ENCODE measurements at places on chromosomes 12 and 14.

GRCh38 chr12:57012600-57013465, 3.5 kb downstream of the TAC3 start:
- DNase-seq = no peak

GRCh38 chr12:131365821-131366260, 345.0 kb upstream of the SFSWAP start:
- DNase-seq = no peak

DNA sequence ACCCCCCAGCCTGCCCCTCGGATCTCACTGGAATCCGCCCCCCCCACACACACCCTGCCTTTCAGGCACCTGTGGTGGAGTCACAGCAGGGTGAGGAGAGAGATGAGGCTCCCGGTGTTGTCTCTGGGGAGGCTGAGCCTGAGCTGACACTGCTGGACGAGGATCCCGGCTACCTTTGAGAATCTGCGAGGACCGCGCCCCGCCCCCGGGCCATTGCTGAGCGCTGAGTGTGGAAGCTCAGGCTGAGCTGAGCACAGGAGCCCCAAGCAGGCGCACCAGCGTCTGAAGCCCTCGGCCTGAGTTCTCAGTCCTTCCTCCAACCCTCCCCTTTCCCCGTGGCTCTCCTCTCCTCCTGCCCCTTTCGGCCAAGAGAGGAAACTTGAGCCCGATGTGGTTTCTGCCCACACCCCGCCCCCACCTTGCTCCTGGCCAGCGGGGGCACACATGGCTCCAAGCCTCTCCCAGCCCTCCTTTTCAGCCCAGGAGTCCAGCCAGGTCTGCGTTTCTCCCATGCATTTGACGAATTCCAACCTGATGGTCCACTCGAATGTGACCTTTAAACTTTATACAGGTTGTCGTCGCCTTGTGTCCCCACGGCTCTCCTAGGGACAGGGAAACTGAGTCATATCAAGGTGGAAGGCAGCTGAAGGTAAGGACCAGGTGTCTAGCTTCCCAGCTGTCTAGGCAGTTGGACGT, at the start of gene NFE2:
NFE2 (minus strand) TSS at position 284 of the 696 bp plus-strand sequence. CDS start 5,767 bp downstream, outside the sequence.
- no peak for DNase-seq

GRCh38 chr12:76571256-76571655, 11.7 kb upstream of the OSBPL8 start:
- DNase-seq = no peak

- DNase-seq = no peak
Measured at GRCh38 chr12:78040111-78040510, 209.4 kb downstream of the NAV3 start.

DNA sequence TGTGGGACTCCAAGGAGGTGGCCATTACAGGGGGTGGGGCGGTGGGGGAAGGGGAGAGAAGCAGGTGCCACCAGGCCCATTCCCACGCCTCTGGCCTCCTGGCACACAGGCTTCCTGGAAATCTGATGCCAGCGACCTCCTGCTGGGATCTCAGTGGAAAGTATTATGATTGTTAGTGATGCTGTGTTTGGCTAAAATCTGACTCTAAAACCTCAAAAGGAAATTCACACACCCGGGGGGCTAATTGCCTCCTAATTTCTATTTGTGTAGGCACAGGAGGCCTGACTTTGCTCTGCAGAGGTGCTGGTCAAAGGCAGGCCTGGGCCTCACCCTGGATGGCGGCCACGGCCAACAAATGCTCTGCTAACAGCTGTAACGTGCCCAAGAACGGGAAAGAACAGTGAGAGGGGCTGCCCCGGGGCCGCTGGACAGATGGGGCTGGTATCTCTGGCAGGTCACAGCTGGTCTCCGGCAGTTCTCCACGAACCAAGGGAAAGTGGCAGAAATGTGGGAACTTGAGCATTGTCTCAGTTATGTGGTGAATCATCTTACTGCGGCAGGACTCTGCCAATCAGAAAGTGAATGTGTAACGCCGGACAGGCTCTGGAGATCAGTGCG, 14.3 kb downstream of the FAM181A start:
- no peak for DNase-seq

GRCh38 chr12:132886529-132887477, 602 bp downstream of the CHFR start:
- no peak for DNase-seq

DNA sequence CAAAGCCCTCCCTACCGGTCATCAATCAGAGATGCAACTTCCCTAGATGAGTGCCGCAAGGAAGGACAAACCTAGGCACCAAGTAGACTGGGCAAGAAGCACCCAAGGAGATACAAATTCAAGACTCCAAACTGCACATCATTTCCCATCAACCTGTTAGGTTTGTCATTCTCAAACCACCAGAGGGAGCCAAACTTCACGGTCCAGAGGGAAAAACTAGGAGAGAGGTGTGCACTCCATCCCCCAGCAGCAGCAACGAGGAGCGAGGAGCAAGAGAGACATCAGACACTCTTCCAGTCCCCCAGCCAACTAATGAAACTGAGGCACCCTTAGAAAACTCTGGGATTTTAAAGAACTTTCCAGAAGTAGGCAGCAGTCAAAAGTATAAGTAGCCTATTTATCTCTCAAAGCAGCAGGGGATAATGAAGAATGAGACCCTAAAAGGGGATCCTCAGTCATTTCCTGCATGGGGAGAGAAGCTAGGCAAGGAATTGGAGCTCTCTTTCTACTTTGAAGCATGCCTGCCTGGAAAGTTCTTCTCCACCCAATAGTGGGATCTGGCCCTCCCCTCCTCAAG, 37.0 kb upstream of the NT5DC3 start:
- peak; percentile 43 for DNase-seq

GRCh38 chr12:16474801-16475200, 127.4 kb downstream of the MGST1 start:
- no peak for DNase-seq

- DNase-seq = no peak
Measured at GRCh38 chr14:21317398-21317797, 37.5 kb downstream of the RPGRIP1 start.

DNA sequence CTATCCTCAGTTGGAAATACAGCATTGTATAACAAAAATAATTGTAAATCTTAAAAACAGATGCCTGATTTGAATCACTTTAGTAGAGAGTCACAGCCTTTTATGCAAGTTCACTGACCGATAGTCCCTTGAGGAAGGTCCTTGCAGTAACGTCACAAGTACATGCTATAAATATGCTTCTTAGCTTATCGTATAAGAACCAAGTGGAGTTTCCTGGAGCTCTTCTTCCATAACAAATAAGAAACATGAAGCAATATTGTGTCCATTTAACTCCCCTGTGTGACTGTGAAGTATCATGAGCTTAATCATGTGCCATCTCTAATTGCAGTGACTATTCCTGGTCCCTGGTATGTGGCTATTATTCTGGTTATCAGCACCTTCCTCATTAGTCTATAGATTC, 107.9 kb downstream of the SLC38A4 start:
- no peak for DNase-seq

DNA sequence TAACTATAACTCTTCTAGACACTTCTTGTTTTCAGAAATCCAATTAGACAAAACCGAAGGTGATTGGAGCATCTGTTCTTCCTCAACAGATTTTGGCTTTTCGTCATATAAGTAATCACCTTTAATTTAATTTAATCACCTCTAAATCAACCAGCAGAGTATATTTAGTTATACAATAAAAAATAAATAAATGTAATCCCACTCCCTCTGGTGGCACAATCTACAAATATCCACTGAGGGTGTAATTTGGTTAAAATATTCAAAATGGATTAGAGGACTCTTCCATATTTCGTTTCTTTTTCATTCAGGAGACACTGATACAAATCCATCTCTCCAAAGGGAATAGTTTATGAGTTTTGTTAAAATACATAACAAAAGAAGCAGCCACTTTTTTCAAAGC, 18.3 kb upstream of the SLC35F4 start:
- no peak for DNase-seq

DNA sequence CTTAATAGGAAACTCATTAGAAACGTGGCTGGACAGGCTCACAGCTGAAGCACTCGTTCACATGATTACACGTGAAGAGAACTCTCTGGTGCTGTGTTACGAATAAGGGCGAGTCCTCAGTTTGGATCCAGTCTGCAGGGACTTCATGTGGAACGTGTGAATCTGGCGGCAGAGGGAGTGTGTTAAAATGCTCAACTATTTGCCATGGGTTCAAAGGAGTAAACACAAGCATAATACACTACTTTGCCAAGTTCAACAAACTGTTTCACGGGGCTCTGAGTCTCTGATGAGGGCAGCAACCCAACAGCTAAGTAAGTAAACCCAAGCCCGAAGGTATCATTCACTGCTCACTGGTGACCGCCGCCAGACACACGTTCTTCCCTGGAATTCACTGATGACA, 42.4 kb downstream of the NUAK1 start:
- DNase-seq = no peak

DNA sequence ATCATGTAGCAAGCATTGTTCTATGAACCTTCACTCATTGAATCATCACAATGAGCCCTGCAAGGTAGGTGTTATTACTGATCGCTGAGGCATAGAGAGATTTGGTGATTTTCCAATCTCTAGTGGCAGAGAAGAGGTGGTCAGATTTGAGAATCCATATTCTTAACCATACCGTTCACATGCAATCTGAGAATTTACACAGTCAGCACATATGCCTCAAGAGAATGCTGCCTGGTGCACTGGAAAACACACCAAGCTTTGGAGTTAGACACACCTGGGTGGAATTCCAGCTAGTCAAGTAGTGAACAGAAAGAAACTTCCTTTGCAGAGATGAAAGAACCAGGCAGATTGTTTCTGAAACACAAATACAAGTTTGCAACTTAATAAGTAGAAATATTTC, 94.1 kb downstream of the LGR5 start:
- no peak for DNase-seq

DNA sequence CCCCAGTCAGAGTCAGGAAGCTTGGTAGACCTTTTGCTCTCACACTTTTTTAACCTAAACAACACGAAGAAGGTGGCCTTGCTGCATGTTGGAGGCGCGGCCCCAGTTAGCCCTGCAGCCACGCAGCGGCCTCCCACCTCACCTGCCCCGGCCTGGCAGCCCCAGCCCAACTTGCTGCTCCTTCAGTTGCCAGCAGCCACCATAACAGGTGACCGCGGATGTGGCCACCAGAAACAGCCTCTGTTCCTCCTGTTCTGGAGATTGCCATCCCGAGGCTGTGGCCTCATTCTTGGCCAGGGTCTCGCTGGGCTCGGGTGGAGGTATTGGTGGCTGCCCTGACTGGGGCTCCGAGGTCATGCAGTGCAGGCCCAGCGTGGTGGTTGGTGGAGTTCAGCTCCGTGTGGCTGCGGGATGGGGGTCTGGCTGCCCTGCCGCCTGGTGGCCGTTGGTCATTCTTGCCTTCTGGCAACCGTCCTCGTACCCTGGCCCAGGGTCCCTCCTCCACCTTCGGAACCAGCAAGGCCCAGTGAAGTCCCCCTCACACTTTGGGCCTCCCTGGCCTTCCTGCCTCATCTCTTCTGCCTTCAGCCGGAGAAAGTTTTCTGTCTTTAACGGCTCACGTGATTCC, 20.7 kb upstream of the TEX22 start:
- DNase-seq = no peak

GRCh38 chr12:71772735-71773134, 18.1 kb downstream of the RAB21 start:
- DNase-seq = no peak

DNA sequence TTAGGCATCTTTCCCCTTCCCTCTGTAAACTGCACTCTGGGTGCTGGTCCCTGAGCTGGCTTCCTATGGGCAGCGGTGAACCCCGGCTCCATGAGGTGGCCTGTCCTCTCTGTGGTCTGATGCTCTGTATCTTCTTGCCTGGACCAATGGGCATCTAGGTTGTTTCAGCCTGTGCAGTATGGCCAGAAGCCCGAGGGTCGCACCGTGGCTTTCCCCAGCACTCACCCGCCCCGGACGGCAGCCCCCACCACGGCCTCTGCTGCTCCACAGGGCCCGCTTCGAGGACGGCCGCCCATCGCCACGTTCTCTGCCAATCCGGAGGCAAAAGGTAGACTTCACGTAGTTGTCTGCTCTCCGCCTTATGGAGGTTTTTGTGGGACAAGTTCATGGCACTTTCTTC, 70.1 kb downstream of the EP400 start:
- DNase-seq = no peak

GRCh38 chr12:8482571-8483061, 26.9 kb downstream of the CLEC6A start:
- no peak for DNase-seq

- no peak for DNase-seq
Measured at GRCh38 chr12:39971348-39971747, 134.5 kb downstream of the SLC2A13 start.

- DNase-seq = no peak
Measured at GRCh38 chr12:77603946-77604345, 226.7 kb upstream of the NAV3 start.

DNA sequence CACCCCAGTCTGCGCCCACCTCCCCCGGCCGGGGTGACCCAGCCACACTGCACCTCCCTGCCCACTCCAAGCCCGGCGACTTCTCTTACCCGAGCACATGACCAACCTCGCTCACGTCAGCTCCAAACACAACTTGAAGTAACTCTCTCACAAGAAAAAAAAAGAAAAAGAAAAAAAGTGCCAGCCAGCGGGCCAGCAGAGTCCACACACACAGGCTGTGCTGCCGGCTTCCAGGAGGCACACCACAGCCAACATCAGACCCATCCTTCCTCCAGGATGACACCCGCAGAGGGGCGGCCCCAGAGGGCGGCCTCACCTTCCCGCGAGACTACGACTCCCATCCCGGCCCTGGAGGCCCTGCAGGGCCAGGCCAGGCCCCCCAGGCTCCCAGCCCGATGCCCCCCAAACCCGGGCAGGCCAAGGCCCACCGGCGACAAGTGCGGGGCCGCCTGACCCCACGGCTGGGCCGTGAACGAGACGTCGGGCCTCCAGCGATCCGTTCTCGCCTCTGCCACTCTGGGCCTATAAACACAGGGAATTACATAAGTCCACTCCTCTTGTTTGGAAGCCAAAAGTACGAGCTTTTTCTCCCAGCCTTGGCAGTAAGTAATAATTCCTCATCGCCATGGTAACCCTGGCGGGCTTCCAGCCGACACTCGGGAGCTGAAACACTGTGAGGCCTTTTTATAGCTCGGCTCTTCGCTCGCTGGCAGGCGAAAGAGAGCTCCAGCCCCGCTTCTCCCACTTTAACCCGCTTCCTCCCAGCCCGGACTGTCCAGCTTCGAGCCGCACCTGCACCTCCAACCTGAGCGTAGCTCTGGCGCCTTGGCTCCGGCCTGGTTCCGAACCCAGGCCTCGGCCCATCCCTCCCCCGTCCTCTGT, 49.1 kb downstream of the NCOR2 start:
- peak; percentile 99 for DNase-seq

GRCh38 chr12:88291498-88292131, 149.5 kb downstream of the TMTC3 start:
- DNase-seq = no peak

- no peak for DNase-seq
Measured at GRCh38 chr14:39680777-39681176, 248.5 kb upstream of the FBXO33 start.

DNA sequence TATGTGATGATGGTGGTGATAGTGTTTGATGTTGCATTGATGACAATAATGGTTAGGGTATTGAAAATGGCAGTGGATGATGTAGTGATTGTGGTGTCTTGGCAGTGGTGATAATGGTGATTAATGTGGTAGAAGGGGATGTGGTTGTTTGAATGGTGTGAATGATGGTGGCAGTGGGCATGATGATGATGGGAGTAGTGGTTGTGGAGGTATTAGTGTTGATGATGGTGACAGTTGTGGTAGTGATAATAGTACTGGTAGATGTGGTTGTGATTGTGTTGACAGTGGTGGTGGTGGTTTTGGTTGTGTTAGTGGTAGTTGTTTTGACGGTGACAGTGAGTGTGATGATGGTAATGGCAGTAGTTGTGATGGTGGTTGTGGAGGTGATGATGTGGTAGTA, 1049.0 kb downstream of the VRK1 start:
- no peak for DNase-seq

GRCh38 chr12:58034311-58034710, 92.9 kb downstream of the ATP23 start:
- DNase-seq = no peak

Data from fibroblast of the conjunctiva (primary cell).